ENCODE measurements at places on chromosomes 6 and 20. TPM values are rescaled to one million over a fixed set of nuclear protein-coding genes. Genes with fewer than 3 reads are reported as not detected.

Gene TXLNB
- total RNA-seq: 0.18 TPM

Gene C6orf52
- total RNA-seq: not detected

Gene C6orf118
- total RNA-seq: not detected

Gene SLC22A1
- total RNA-seq: not detected

Gene KCNQ2
- total RNA-seq: 6.6 TPM

Gene PLCB1
- total RNA-seq: 10.6 TPM

Gene UBE2C
- total RNA-seq: 288 TPM

Gene BANF2
- not detected for total RNA-seq

Gene OR12D3
- total RNA-seq: not detected

Gene LY6G6F
- total RNA-seq: not detected

Gene CLDN20
- not detected for total RNA-seq

Gene PTCRA
- total RNA-seq: not detected

Gene DEFB124
- total RNA-seq: not detected

Gene SCGN
- not detected for total RNA-seq

Gene NKAPL
- total RNA-seq: not detected

Gene C20orf202
- not detected for total RNA-seq

Gene SDC4
- total RNA-seq: 88.4 TPM

Gene TINAG
- total RNA-seq: not detected

Gene ITPR3
- total RNA-seq: 6.6 TPM

Gene PSORS1C2
- total RNA-seq: not detected

Gene TRIM15
- total RNA-seq: not detected

Gene ECT2L
- total RNA-seq: not detected

Gene GID8
- total RNA-seq: 19.6 TPM

Gene EYS
- total RNA-seq: 0.17 TPM

Gene LGSN
- 0.23 TPM for total RNA-seq

Gene TNFRSF6B
- 0.39 TPM for total RNA-seq

Gene ADGB
- total RNA-seq: not detected

Gene BIRC7
- total RNA-seq: 0.14 TPM

Gene LRRN4
- not detected for total RNA-seq

Gene HLA-DOB
- not detected for total RNA-seq

Gene STK38
- total RNA-seq: 21.9 TPM

Gene TUBB2B
- 5.1 TPM for total RNA-seq

Gene TRDN
- 0.51 TPM for total RNA-seq

Gene NR2E1
- 0.39 TPM for total RNA-seq

Gene KHDC1
- 5.5 TPM for total RNA-seq

Gene VAPB
- 9.1 TPM for total RNA-seq

Gene C4A
- 8.5 TPM for total RNA-seq

Gene HLA-DQB2
- not detected for total RNA-seq

Gene KIFC1
- 52.4 TPM for total RNA-seq

Gene LPA
- not detected for total RNA-seq

Gene GJA10
- not detected for total RNA-seq

Gene NSFL1C
- 31.9 TPM for total RNA-seq

Gene NEDD9
- 4.0 TPM for total RNA-seq

Gene ULBP2
- 11.6 TPM for total RNA-seq

Gene GGTLC1
- not detected for total RNA-seq

Gene ANGPT4
- 1.3 TPM for total RNA-seq

Gene PEX6
- 39.2 TPM for total RNA-seq

Gene COL12A1
- 272 TPM for total RNA-seq

Gene TP53TG5
- total RNA-seq: not detected

Gene ZNF391
- 0.37 TPM for total RNA-seq

Gene PAX1
- not detected for total RNA-seq

Gene FHL5
- not detected for total RNA-seq

Gene PTCHD4
- 3.9 TPM for total RNA-seq

Gene ELMO2
- 43.7 TPM for total RNA-seq

Gene KIAA0408
- 1.4 TPM for total RNA-seq

Gene ZCCHC3
- total RNA-seq: 7.6 TPM

Gene ZNF311
- 1.2 TPM for total RNA-seq

Gene TTK
- total RNA-seq: 32.3 TPM
